ENCODE measurements at places on chromosomes 6 and 20.
A peak's percentile ranks its signal among the peaks of the same experiment; 100 is the strongest.

GRCh38 chr6:37417393-37417792, 15.6 kb upstream of the CMTR1 start:
- DNase-seq: no peak

DNA sequence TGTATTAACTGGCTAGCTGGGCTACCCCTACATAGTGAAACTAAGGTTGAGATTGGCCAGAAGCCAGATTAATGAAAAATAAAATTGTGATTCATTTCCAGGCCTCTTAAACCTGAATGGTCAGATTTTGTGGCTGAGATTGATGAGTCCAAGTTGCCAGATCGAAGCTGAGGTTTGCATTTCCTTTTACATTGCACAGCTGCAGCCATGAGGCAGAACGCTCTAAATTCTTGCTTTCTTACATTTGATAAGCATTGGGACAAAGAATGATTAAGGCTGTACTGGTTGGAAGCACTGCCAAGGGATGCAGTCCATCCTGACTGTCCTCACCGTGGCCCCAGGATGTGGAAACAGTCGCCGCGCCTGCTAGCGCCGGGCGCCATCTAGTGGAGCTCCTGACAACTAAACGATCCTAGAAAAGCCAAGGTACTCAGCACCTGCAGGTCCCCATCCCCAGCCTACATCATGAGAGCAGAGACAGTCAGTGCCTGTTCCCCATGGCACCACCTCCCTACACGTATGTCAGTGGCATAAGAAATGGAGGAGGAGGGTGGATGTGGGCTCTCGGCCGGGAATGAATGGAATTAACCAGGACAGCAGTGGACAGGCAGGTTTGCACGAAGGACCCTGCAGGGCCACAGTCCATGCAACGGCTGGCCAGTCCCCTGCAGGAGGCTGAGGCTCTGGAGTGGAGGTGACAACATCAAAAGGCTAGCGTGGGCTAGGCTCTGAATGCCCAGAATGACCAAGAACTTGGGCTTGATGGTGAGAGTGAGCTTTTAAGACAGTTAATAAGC, 19.0 kb downstream of the PXDC1 start:
- DNase-seq: peak; percentile 25

GRCh38 chr6:149925974-149926777, 3.3 kb upstream of the RAET1G start:
- peak; percentile 10 for DNase-seq

DNA sequence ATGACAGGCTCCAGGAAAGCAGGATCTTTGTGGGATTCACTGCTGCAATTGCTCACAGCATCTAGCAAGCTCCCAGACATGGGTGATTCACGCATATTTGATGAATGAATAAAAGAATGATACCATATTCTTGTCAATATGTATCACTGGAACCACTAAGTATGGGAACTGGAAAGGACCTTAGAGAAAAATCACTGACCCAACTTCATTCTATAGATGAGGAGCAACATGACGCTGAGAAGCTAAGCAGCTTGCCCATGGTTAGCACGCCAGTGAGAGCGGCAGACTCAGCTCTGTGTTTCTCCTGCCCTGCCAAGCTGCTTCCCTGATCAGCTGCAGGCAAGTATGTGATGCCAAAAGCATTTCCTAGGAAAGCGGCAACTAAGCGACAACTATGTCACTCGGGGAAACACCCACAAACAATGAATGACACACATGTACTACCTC, 66.8 kb downstream of the PPP1R3G start:
- DNase-seq: no peak

- DNase-seq: no peak
Observed at GRCh38 chr6:3765415-3765814, 13.9 kb upstream of the PXDC1 start.

GRCh38 chr6:25280344-25281074, 1.3 kb downstream of the CARMIL1 start:
- DNase-seq: no peak

DNA sequence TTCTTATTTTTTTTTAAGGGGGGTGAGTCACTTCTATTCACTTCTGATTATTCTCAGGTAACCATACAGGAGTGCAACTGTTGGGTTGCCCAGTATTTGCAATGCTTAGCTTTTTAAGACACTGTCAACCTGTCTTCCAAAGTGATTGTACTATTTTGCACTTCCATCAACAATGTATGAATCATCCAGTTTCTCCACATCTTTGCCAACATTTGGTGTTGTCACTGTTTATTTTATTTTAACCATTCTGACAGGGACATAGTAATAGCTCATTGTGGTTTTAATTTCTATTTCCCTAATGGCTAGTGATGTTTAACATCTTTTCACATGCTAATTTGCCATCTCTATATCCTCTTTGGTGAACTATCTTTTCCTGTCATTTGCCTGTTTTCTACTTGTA, 1.4 kb upstream of the SLC13A3 start:
- DNase-seq: no peak

- DNase-seq: no peak
Observed at GRCh38 chr6:31666337-31666965, 571 bp downstream of the CSNK2B start.

- DNase-seq: no peak
Observed at GRCh38 chr6:88705601-88706000, 257.8 kb downstream of the RNGTT start.

GRCh38 chr6:37069639-37070038, 64.2 kb downstream of the FGD2 start:
- no peak for DNase-seq

All from cerebellar nuclear complex (tissue), 1 donor.